GM23338 (cell line): ENCODE measurements at places on chromosomes 2 and 18. TPM values are rescaled to one million over a fixed set of nuclear protein-coding genes. Genes with fewer than 3 reads are reported as not detected.
A peak's percentile ranks its signal among the peaks of the same experiment; 100 is the strongest.

The FKBP1B gene
- 48.2 and 51.3 TPM in 2 replicates for total RNA-seq

The WDR12 gene
- 98.1 and 118 TPM in 2 replicates for total RNA-seq

DNA sequence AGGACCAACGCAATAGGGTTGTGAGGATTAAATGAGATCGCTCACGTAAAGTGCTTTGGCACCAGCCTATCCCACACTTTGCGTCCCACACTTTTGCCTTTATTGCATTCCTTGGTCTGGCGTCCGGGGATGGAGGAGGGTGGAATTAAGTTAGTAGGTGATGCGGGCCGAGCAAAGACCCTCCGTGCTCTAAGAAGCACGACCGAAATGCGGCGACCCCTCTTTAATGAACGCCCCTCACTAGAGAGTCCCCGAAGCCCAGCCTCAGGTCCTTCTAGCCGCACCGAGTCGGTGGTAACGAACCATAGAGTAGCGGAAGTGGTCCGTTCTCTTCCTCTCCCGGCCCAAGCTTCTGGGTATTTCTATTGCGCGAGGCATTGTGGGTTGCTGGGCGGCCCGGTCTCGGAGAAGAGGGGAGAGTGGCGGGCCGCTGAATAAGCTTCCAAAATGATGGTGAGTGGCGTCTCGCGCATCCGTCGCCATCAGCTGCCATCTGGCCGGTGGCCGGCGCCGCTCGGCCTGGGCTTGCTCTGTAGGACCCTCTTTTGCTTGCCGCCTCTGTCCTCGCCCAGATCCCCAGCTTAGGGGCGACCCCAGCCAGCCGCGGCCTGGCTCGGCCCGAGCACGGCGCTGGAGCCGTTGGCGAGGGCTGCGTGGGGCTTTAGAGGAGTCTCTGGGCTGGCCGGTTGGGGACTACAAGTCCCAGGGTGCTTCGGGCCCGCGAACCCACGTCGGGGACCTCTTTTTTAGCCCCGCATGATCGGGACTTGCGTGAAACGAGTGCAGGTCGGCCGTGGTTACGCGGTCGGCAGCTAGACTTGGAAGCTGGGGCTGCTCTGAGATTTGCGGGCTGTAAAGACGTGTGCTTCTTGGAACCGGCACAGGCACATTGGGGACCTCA, at the start of gene CCT7:
Gene CCT7, plus strand, starts transcription at position 377 of the 901 bp plus-strand sequence. Its CDS starts 71 bp downstream, at position 448.
- peak; percentile 98 for DNase-seq

DNA sequence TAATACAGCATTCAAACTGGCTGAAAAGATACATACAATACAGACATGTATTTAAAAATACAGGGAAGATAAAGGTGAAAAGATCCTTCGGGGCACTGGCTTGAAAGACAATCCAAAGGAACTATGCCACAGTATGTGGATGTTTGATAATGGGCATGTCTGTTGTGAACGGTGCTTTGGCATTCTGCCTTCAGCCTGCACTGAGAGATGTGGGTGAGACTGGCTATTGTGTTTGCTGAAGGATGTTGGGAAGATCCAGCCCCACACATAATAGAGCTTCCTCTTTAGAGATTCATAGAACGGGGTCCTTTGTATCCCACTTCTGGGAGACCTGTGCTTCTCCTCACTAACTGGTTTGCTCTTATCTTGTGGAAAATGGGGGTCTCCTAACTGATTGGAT, 65.1 kb upstream of the CXCR4 start:
- DNase-seq: no peak

DNA sequence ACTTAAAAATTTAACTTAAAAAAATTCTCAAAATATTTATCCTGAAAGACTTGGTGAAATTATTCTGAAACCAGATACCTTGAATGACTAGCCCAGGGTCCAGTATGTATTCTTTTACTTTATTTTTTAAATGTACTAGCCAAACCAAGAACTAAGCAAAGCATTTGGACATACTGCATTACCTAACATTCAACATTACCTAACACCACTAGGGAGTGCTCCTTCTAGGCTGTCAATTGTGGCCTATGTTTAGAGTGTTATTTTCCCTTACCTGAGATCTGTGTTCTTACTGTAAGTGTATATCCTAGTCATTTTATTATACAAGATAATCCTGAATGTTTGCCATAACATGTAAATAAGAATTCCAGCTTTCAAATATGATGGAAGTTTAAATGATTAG, 496.6 kb downstream of the PTPRM start:
- no peak for DNase-seq

The PTH2R gene
- 0.19 and 0.38 TPM in 2 replicates for total RNA-seq

The GPR45 gene
- 0.21 and 0.23 TPM in 2 replicates for total RNA-seq

DNA sequence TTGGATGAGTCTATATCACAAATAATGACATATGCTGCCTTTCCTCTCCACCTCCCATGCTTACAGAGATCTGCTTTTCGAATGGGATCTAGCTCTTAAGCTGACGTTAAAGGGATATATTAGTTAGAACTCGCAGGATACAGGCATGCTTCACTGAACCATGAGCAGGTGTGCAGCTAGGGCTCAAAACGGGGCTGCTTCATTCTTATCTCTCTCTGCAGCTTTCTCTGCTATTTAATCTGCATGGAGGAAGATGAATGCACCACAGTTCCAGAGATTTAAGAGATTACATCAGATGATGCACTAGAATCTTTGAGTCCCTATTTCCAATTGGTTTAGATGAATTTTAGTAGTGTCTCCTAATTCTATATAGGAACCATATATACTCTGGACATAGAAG, 327.0 kb downstream of the RAD51AP2 start:
- DNase-seq: no peak

GRCh38 chr2:106080959-106081358, 113.1 kb downstream of the UXS1 start:
- no peak for DNase-seq

GRCh38 chr18:10319026-10319425, 135.4 kb upstream of the APCDD1 start:
- DNase-seq: no peak

The DNAJC5G gene
- 0.39 and 0.59 TPM in 2 replicates for total RNA-seq

The ITGB6 gene
- not detected in 2 replicates for total RNA-seq

The SP140L gene
- 0.66 and 1.7 TPM in 2 replicates for total RNA-seq

DNA sequence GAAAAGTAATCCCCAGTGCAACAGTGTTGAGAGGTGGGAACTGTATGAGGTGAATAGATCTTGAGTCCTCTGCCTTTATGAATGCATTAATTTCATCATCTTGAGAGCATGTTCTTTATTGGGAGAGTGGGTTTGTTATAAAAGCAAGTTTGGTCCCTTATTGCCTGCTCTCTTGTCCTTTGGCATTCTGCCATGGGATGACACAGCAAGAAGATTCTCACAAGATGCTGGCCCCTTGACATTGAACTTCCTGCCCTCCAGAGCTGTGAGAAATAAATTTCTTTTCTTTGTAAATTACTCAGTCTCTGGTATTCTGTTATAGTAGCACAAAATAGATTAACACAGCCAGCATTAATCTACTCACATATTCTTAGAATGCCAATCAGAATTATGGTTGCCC, 108.6 kb downstream of the EHBP1 start:
- DNase-seq: no peak

The DES gene
- 2.0 and 6.1 TPM in 2 replicates for total RNA-seq

The ABCB11 gene
- not detected in 2 replicates for total RNA-seq

GRCh38 chr2:58081000-58081399, 34.4 kb downstream of the VRK2 start:
- DNase-seq: no peak

GRCh38 chr2:232448304-232448690, 7.7 kb upstream of the ALPI start:
- DNase-seq: no peak

The UNC50 gene
- 38.7 and 44.4 TPM in 2 replicates for total RNA-seq

- DNase-seq: no peak
Observed at GRCh38 chr2:234910186-234910679, 41.6 kb upstream of the SH3BP4 start.

The POTEJ gene
- 0.63 TPM in 1 of 2 replicates, not detected in the other for total RNA-seq

DNA sequence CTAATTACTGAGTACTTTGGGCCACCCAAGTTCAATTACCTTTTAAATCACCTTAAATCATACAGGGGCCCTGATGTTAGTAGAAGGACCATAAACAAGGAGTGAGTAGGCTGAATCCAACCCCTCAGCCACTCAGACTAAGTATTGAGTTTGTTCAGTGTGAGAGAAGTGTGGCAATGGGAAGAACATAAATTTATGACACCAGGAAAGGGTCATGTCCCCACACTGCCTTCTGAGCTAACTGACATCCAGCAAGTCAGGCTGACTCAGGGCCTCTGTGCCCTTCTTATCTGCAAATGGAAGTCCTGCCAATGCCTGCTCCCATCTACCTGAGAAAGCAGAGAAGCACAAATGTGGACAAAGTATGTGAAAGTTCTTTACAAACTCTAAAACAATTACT, 12.9 kb downstream of the PLEKHM3 start:
- no peak for DNase-seq

GRCh38 chr18:54130631-54131030, 93.8 kb downstream of the MBD2 start:
- peak; percentile 21 for DNase-seq

The TWIST2 gene
- total RNA-seq: 12.5 and 13.6 TPM in 2 replicates

DNA sequence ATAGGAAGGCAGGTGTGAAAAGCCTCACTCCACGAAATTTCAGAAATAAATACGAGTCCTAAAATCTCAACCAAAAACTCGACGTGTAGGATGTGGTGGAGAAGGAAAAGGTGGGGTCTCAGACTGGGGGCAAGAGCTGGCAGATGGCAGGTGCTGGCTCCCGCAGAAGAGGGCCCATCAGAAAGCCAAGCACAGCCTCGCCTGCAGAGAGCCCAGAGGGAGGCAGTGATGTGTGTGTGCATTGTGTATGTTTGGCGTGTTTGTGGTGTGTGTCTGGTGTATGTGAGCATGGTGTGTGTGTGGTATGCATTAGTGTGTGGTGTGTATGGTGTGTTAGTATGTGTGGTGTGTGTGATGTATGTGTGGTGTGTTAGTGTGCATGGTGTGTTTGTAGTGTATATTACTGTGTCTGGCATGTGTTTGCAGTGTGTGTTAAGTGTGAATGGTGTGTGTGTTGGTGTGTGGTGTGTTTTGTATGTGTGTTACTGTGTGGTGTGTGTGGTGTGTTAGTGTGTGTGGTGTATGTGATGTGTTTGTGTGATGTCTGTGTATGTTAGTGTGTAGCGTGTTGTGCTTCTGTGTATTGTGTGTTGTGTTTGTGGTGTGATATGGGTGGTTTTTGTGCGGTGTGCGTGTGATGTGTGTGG, 116.5 kb downstream of the FAM168B start:
- DNase-seq: no peak

DNA sequence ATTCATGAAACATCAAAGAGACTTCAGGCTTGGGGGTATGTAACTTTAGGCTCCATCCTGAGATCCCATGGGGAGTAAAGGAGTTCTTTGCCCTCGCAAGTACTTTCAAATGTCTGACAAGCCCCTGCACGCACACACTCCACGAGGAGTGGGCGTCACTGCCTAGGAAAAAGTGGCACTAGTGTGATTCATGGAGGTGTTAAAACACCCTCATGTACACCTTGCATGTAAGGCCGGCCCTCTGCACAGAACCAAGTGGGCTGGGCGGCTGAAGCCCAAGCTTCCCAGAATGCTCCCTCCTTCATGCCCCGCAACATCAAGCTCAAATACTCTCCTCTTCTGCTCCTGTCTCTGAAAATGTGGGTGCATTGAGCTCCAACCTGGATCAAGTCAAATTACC, 7.8 kb downstream of the HS1BP3 start:
- no peak for DNase-seq

GRCh38 chr18:47582093-47582492, 330.6 kb upstream of the SKOR2 start:
- DNase-seq: no peak

GRCh38 chr2:171995586-171995985, 4.2 kb upstream of the METAP1D start:
- no peak for DNase-seq

GRCh38 chr2:68238955-68239822, 13.1 kb downstream of the PPP3R1 start:
- DNase-seq: no peak
